ENCODE measurements at places on chromosomes 4 and X.

- DNase-seq, result peak; percentile 55
Observed at GRCh38 chrX:94058728-94059382, 384.8 kb downstream of the FAM133A start.

DNA sequence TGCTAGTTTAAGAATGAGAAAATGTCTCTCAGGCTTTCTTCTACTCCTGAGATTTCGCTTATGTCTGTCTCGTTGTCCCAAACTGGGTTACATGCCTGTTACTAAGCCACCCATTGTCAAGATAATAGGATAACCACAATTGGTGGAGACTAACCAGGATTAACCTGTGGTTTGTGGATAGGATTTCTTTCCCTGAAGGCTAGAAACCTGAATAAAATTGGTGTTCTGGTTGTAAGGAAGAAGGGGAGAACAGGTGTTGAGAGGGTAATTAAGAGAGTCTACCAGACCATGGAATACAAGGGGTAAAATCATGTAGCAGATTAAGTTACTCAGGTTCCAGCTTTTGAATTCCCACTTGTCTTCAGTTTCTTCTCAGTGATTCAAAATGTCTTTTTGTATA is 225.4 kb downstream of the CPE start:
- no peak for DNase-seq

GRCh38 chr4:156322592-156322991 is 368.9 kb upstream of the CTSO start:
- DNase-seq, result no peak

DNA sequence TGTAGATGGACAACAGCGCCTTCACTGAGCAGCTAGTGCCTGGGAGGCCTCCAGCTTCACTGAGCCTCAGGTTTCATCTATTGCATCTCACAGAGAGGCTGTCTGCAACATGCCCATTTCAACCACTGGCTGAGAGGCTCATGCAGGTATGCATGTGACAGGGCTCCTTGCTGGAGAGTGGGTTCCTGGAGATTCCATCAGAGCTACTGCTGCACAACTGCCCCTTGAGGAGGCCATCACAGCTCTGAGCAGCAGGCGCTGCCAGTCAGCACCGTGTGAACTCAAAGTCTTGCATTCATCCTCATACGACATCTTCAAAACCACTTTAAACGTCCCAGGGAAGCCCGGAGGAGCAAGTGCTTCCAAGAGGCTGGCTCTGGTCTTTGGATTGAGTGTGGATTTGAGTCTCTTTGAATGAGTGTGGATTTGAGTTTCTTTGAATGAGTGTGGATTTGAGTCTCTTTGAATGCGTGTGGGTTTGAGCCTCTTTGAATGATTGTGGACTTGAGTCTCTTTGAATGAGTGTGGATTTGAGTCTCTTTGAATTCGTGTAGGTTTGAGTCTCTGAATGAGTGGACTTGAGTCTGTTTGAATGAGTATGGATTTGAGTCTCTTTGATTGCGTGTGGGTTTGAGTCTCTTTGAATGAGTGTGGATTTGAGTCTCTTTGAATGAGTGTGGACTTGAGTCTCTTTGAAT is 8.7 kb downstream of the P2RY8 start:
- DNase-seq, result no peak

DNA sequence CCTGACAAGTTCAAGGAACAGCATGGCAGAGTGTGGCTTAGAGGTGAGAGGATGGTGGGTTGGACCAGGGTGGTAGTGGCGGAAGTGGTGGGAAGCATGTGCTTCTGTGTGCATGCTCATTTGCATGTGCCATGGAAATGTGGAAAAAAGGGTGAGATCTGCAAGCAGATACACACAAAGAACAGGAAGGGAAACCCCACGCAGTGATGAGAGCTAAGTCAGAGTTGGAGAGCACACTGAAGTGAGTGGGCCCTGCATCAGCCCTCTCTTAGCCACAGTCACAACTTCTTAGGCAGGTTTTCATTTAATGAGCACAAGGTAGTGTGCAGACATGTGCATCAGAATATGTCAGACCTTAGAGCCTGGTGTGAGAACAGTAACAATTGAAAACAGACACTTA is 483.8 kb downstream of the AFF2 start:
- DNase-seq, result no peak

GRCh38 chr4:74487771-74488170 is 42.8 kb downstream of the AREG start:
- DNase-seq, result no peak

GRCh38 chrX:40651620-40652223 is 4.4 kb upstream of the CXorf38 start:
- DNase-seq, result peak; percentile 64

- DNase-seq, result no peak
Observed at GRCh38 chr4:127224556-127224955, 408.2 kb upstream of the INTU start.

DNA sequence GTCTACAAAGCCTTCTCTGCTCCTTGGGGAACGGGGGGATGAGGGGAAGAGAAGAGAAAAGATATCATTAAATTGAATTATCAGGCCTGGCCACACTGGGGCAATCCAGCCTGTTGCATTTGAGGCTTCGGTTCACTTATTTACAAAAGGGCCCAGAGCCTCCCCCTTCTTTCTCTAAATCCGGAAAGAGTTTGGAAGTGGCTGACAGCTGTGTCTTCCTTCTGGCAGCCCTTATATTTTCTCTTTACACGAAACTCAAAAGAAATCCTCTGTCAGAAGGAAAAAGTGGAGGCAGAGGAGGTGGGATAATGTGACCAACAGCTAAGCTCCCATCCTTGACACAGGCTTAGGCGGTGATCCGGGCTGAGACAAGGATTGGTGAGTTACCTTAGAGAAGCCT is 158.3 kb upstream of the TAPT1 start:
- DNase-seq, result no peak

GRCh38 chr4:26124753-26125321 is 196.0 kb upstream of the RBPJ start:
- no peak for DNase-seq

GRCh38 chrX:8913655-8914409 is 112.6 kb upstream of the FAM9A start:
- no peak for DNase-seq

- DNase-seq, result peak; percentile 46
Observed at GRCh38 chrX:15786915-15787314, 3.4 kb upstream of the ZRSR2 start.

DNA sequence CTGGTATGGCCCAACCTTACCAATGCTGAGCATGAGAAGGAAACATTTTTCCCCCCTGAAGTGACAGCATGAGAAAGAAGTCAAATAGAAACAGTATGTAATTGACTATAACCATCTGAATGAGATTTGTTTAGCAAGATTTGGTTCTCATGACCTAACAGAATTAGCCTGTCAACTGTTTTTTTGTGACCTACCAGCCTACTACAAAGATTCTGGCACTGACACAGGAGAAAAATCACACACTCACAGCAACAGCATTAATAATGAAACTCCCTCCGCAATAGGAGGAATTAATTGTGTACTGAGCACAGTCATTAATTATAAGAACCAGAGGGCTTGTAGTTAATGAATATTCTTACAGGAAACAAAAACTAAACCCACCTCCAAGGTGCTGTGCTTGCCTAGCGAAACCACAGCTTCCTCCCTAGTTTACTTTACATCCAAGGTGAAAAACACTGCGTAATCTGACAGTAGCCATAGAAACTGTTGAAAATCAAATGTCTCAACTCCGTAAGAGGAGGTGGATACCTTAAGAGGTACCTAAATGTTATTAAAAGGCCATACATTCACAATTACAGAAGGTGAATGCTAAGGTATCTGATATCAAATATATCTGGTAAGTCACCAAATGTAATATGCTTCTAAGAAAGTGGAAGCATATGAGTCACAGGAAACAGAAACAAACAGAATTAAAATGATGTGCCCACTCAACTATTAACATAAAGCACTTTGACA is 34.9 kb downstream of the MMRN1 start:
- DNase-seq, result no peak

GRCh38 chrX:21993265-21993664 is 38.9 kb upstream of the PHEX start:
- no peak for DNase-seq

GRCh38 chrX:129614481-129615255 is 40.1 kb downstream of the APLN start:
- no peak for DNase-seq

DNA sequence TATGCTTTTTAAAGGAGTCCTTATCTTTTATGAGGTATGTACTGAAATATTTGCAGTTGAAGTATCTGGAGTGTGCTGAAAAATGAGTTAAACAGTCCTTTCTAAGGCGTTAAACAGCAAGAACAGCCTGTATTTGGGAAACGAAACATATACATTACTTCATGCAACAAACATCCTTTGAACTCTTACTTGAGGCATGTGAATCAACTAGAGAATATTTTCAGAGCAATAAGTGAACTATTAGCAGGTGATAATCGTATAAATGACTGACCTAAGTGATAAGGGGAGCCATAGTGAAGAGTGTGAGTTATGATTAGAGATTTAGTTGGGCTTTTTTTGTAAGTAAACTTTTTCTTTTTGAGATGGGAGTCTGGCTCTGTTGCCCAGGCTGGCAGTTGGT is 45.9 kb upstream of the RHOH start:
- DNase-seq, result no peak

- no peak for DNase-seq
Observed at GRCh38 chrX:4570151-4570550, 856.7 kb upstream of the PRKX start.

DNA sequence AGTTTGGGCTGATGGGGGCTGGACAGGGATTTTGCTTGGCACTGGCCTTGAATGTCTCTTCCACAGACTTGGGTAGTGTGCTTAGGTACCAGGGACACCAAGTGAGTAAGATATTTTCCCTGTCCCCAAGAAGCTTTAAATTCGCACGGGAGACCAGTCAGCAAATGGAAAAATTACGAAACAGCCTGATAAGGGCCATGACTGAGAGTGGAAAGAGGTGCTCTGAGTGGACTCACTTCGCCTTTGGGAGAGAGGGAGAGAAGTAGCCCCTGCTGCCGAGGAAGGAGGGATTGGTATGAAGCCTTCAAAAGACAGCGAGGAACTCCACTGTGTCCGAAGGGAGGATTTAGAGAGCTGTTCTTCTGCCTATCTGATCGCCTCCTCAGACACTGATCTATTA is 2.6 kb downstream of the LSM6 start:
- DNase-seq, result no peak

- no peak for DNase-seq
Observed at GRCh38 chr4:19104176-19104575, 1082.6 kb upstream of the LCORL start.

DNA sequence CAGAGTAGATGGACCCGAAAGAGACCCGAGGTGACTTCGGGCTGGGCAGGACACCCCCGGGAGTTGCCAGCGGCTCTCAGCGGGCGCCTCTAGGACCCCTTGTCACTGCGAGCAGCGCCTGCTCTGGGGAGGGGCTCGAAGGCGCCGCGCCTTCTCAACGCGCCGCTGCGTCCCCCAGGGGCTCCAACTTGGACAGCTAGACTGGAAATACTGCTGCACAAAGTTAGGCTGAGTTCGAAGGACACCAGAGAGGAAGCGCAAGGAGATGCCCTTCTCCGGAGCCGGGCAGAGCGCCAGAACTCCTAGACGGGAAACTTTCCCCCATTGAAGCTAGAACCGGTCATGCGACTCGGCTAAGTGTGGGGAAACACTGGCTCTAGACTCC is 493 bp upstream of the KCNIP4 start:
- DNase-seq, result peak; percentile 15

DNA sequence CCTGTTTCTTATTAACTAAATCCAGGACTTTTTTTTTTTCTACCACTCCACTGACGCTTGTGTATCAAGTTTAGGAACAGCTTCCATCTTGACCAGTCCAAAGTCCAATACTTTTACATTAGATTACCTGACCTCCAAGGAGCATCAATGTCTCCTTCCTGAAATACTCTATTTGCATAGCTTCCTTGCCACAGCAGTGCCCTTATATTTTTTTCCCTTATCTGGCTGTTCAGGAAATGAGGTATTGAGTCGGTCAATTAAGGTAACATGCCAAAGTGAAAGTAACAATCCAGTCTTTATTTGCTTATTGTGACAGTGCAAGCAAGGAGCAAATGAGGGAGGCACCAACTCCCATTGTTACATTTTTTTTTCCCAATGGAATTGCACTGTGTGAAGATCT is 730.8 kb upstream of the NDST4 start:
- no peak for DNase-seq

GRCh38 chr4:5800496-5800895 is 89.5 kb downstream of the EVC start:
- no peak for DNase-seq

GRCh38 chrX:10482708-10483107 is 137.7 kb downstream of the MID1 start:
- DNase-seq, result no peak

DNA sequence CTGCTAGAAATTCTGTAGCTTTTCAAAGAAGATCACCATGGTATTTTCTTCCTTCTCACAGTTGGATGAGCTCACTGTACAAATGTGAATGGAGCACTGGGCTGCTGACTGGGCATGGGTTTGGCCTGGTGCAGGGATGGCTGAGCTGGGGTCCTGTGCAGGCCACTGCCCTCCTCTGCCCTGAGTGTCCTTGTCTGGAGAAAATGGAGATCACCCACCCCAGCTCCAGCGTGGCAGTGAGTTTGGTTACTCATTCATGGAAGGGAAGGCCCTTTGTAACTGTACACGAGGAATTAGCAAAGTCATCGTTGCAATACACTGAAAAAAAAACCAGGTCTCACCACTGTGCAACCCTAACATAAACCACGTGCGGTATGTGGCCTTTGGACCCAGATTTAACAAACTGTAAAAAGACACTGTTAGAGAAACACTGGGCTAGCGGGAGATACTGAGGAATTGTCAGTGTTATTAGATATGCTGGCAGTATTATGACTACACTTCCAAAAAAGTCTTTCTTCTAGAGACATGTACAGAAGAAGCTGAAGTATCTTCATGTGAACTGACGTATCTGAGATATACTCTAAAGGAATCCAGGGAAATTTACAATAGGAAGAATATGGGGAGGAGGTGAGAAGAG is 16.1 kb upstream of the TBC1D14 start:
- no peak for DNase-seq

- DNase-seq, result no peak
Observed at GRCh38 chrX:124690495-124690894, 344.1 kb downstream of the SH2D1A start.

- DNase-seq, result peak; percentile 65
Observed at GRCh38 chrX:118225711-118226428, 109.3 kb upstream of the KLHL13 start.

GRCh38 chr4:25123236-25123635 is 37.0 kb downstream of the SEPSECS start:
- DNase-seq, result no peak

DNA sequence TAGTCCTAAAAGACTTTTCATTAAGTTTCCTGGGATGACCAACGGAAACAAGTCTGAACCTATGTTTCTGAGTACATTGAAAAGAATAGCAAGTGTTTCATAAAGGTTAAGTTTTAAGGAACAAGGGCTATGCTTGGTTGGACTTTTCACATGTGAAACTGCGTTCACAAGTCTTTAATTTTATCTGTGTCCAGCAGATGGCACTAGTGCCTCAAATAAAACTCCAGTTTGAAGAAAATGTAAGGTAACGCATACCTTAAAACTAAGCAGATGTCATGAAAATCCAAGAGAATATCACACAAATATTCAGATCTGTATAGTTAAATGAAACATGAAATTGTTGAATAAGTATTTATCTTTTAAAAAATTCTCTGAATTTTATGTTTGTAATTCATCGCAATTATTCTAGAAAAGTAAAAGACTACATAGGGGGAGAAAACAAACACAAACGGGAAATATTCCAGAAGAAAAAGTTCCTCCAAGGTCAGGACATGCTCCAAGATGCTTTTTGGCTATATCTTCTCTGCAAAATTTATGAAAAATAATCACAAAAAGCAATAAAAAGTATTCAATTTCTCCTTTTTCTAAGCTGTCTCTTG is 89.6 kb upstream of the MAD2L1 start:
- DNase-seq, result peak; percentile 59

- no peak for DNase-seq
Observed at GRCh38 chr4:150215601-150216000, 137.4 kb downstream of the DCLK2 start.

GRCh38 chr4:55358668-55359067 is 12.6 kb downstream of the SRD5A3 start:
- no peak for DNase-seq

Data from HAP-1 (cell line).